A172 (cell line): ENCODE measurements at places on chromosomes 6 and 20.
A peak's percentile ranks its signal among the peaks of the same experiment; 100 is the strongest.

GRCh38 chr6:29507319-29507718 is 19.6 kb upstream of the MAS1L start:
- no peak for DNase-seq

GRCh38 chr6:150514806-150515380 is 84.8 kb upstream of the PLEKHG1 start:
- no peak for DNase-seq

GRCh38 chr6:163940705-163941623 is 526.4 kb downstream of the QKI start:
- no peak for DNase-seq

- DNase-seq: peak; percentile 11
Measured at GRCh38 chr6:105890521-105891244, 195.5 kb upstream of the PRDM1 start.

- no peak for DNase-seq
Measured at GRCh38 chr6:83574783-83575182, 62.4 kb downstream of the PRSS35 start.

- no peak for DNase-seq
Measured at GRCh38 chr6:159301810-159302593, 132.8 kb downstream of the FNDC1 start.

GRCh38 chr6:28002161-28002560 is 45.1 kb downstream of the OR2B6 start:
- DNase-seq: no peak

DNA sequence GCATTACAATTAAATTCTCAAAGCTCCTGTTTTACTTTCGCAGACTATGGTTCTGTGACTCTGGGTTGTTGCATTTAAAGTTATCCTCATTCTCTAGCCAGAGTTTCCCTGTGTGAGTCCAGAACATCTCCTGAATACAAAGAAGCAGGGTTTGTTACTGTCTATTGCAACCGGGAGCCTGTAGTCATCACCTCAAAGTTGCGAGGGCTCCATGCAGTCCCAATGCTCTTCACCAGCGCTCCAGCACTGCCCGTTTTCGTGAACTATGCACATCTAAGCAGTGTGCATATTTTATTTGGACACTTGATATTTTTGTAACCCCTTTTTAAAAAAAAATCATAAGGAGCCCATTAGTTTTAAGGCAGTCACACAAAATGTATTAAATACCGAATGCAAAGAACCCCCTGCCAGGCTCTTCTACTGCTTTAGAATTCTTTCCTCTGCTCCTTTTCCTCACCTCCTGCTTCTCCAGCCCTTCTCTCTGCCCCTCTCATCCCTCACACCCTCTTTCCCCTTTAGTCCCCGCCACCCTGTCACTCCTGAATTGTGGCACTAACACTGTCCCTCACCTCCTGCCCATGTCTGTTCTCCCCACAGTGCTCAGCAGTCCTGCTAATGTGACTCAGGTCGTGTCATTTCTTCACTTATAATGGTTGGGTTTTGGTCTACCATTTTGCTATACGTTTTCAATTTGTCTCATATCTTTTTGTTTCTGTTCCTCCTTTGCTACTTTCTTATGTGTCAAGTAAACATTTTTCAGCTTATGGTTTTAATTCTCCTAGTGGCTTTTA is 1.1 kb upstream of the HLA-C start:
- DNase-seq: no peak

DNA sequence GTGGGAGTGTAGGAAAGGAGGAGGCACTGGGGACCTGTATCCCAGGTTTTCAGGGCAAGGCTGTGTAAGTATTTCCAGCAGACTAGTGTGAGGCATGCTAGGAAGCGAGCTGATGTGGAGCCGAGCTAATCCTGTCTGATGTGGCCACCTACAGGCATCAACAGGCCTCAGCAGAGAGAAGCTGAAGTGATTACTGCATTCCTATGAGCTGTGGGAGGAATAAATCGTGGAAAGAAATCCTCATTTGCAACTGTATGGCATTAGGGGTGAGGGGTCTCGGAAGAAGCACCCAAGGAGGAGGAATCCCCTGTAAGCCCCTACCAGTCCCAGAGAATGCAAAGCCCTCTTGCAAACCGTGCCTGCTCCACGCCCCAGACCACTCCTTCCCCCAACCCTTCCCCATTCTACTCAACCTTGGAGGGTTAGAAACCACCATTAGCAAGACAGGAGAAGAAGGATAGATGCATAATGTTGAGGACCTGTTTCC is 41.6 kb downstream of the C6orf15 start:
- DNase-seq: peak; percentile 76

DNA sequence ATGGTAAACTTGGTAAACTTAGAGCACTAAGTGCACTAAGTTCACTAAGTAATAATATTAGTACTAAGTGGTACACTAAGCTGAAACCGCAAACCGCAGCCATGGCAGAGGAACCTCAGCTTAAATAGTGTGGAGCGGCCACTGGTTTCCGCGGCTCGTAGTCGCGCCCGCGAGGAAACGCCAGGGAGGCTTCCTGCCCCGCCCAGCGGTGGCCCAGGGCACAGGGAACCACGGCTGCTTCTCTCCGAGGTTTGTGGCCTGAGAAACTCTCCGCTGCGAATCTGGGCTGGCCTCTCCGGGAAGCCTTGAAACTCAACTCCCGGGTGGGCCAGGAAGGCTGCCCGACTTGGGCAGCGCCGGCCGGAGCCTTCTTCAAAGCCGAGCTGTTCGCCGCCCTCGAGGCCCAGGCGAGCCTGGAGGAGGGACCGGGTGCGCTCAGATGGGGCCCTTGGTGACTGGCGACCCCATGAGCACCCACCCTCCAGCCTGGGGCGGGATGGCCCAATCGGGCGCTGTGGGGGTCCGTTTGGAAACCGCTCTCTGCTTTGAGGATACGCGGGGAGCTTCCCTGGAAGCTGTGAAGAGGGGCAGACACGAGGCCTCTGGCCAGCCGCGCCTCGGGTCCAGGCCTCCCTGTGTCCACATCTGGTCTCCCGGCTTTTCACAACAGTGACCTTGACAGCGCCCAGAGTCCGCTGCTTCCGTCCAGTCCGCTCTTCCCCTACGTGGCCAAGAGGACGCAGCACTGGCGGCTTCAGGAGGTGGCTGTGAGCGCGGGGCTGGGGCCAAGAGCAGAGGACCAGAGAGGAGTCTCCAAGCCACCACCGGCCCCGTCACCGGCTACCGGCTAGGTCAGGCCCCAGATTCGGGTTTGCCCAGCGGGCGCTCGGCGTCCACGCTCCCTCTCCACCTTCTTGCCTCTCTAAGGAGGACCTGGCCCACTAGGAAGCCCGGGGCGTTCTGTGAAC is 25.4 kb upstream of the HLA-E start:
- no peak for DNase-seq

DNA sequence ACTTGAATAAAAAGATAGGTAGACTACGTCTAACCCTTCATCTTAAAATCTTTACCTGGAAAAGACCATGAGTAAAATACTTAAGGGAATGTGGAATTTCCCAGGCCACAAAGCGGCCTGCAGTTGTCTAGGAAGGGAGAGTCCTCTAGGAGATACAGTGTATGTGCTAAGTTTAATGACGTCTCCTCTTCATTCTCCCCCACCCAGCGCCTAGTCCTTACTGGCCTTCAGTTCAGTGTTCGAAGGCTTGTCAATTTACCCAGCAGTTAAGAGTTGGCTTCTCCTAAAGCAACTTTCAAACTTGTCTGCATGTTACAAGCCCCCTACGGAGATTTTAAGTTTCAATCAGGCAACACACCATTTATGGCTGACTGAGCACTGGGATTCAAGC is 35.2 kb downstream of the HFE start:
- DNase-seq: peak; percentile 64

GRCh38 chr20:57856658-57857057 is 146.8 kb upstream of the PMEPA1 start:
- no peak for DNase-seq

DNA sequence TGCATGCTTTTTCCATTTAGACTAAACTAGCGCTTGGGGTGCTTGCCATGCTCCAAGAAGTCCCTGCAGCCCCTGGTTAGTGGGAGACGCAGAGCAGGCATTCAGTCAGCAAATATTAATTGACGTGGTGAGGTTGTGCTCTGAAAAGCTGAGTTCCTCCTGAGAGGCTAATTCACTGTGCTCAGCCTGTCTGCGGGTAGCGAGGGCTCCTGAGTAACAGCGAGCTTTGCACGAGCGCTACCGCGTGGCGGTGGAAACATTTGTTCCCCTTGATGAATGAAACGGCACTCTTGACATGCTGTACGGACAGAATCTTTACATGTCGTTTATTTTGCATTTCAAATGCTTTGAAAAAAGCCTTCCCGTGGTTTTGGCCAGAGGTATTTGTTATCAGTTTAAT is 170.6 kb upstream of the AGPAT4 start:
- no peak for DNase-seq

- peak; percentile 46 for DNase-seq
Measured at GRCh38 chr6:90701146-90701781, 114.4 kb upstream of the MAP3K7 start.

GRCh38 chr6:28953585-28954258 is 29.9 kb upstream of the TRIM27 start:
- peak; percentile 33 for DNase-seq

GRCh38 chr6:33587529-33587928 is 7.5 kb upstream of the BAK1 start:
- peak; percentile 64 for DNase-seq

DNA sequence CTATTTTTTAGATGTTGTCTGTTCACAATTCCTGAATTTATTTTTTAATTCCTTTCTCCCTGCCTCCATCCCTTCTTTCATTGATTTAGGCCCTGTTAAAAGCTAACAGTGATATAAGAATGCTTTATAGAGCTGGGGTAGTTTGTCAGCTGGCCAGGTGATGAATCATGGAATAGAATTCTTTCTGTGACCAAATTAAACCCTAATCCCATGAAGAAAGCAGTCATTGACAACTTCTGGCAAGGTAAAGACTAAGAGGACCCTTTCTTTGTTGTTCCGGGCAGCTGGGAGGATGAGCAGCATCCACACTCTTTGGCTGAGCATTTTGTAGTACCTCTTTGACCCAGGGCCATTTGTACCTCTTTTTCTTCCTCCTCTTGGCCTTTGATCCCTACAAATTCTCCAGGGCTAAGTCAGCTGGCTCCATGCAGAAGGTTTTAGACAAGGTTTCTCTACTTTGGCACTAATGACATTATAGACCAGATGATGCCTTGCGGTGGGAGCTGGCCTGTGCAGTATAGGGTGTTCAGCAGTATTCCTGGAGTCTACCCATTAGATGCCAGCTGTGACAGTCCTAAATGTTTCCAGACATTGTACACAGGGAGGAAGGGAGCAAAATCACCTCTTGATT is 102.9 kb downstream of the SLX4IP start:
- peak; percentile 54 for DNase-seq

DNA sequence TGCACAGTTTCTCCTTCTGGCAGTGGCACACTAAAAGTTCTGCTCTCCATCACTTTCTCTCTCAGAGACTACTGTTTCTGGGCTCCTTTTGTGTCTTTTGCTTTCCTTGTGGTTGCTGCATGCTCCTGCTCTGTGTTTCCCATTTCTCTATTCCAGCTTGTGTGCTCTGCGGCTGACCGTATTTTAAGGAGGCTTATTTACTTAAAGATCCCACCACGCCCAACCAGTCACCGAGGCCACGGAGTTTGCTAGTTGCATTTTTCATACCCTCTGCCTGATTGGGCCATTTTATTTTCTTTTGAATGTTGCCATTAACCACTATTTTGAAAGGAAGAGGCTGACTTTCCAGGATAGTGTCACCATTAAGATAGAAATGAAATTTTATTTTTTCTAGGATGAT is 626.4 kb upstream of the MMS22L start:
- peak; percentile 3 for DNase-seq

DNA sequence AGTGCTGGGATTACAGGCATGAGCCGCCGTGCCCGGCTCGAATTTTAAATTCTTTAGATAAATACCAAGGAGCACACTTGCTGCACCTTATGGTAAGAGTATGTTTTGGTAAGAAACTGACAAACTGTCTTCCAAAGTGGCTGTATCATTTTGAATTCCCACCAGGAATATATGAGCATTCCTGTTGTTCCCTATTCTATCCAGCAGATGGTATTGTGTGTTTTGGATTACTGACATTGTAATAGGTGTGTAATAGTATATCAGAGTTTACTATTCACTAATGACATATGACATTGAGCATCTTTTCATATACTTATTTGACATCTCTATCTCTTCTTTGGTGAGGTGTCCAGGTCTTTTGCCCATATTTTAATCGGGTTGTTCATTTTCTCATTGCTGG is 40.5 kb downstream of the TGM6 start:
- DNase-seq: no peak

DNA sequence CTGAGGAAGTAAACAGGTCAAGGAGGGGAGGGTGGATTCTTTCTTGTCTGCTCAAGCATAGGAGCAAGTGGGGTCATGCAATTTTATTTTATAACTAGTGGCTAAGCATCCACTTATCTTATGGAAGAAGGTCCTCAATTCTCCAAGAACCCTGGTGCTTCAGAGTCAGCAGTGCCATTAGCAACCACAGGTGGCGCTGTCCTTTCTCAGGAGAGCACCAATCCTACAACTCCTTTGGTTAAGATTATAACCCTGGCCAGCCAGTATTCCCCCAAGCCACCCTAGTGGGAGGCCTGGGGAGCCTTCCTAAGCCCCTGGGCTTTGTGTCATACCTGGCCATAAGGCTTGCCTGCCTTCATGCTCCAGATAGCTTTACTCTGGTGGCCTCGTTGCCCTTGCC is 60.7 kb downstream of the PCSK2 start:
- no peak for DNase-seq

DNA sequence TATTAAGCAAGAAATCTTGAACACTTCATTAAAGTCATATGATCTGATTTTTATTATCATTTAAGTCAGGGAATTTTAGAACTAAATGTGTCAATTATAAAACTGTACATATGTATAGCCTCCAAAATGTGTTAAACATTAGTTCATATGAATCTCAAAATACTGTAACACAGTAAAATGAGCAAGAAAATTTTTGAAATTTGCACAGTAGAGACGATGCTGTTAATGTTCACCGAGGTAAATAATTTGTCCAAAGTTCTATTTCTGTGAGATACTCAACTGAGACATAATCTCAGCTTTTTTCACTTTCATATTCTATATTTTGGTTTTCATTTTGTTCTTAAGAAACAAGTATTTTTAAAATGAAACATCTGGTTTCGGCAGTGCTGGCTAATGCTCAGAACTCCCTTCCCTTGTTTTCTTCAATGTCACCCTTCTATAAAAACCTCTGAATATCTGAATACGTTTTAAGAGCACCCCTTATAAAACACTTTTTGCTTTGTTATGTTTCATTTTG is 353.1 kb downstream of the LAMA2 start:
- no peak for DNase-seq

GRCh38 chr20:60139663-60140446 is 181.6 kb downstream of the CDH26 start:
- no peak for DNase-seq

DNA sequence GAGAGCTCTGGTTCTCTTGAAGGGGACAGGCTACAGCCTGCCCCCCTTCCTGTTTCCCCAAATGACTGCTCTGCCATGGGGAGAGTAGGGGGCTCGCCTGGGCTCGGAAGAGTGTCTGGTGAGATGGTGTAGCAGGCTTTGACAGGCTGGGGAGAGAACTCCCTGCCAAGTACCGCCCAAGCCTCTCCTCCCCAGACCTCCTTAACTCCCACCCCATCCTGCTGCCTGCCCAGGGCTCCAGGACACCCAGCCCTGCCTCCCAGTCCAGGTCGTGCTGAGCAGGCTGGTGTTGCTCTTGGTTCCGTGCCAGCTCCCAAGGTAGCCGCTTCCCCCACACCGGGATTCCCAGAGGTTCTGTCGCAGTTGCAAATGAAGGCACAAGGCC is 9.8 kb downstream of the VEGFA start:
- DNase-seq: no peak
